ENCODE measurements at places on chromosomes 7 and 10.
A peak's percentile ranks its signal among the peaks of the same experiment; 100 is the strongest.

- DNase-seq = no peak
Measured at GRCh38 chr10:13684806-13685482, 98.2 kb downstream of the PRPF18 start.

DNA sequence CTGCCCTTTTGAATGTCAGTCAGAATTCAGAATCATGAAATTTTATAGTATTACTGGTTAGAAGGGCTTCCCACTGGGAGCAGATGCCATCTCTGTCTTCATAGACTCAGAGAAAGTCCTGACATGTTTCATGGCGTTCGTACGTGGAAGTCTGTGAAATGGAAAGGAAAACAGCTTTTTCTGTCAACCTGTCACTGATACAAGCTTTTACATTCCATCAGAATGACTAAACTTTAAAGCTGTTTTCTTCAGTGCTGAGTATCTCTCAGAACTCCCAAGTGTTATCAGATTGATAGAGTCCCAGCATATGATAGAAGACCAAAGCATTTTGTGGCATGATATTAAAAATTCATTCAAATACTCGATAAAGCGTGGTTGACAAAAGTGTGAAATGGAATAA is 726.7 kb upstream of the GALNT17 start:
- DNase-seq = no peak

- DNase-seq = no peak
Measured at GRCh38 chr10:116744163-116744753, 1.9 kb upstream of the HSPA12A start.

GRCh38 chr10:21526860-21527597 is 1.5 kb upstream of the SKIDA1 start:
- DNase-seq = peak; percentile 88

DNA sequence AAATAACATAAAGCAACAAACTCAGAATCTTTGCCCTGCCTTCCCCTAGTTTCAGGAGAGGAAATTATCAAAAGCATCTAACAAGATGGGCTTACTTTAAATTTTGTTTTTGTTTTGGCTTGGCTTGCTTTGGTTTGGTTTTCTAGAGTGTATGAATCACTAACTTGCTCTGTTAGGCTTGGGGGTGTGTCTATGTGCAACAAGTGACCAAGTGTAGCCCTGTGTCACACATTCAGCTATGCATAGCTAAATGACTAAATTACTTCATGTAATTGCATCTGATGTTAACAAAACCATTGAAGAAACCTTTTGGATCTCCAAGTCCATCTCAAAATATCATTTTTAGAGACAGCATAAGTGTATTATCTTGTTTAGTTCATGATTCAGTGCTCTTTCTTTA is 251.0 kb downstream of the TFEC start:
- no peak for DNase-seq
